Suppressor macrophage treated with lipopolysaccharide for 1 hour (primary cell): ENCODE measurements at places on chromosomes 3 and 15.

- DNase-seq: peak; percentile 51
These were observed 240.7 kb downstream of the SHOX2 start for GRCh38 chr3:157865352-157866000.

- no peak for DNase-seq
These were observed 243.4 kb upstream of the ZNF717 start for GRCh38 chr3:76028774-76029173.

DNA sequence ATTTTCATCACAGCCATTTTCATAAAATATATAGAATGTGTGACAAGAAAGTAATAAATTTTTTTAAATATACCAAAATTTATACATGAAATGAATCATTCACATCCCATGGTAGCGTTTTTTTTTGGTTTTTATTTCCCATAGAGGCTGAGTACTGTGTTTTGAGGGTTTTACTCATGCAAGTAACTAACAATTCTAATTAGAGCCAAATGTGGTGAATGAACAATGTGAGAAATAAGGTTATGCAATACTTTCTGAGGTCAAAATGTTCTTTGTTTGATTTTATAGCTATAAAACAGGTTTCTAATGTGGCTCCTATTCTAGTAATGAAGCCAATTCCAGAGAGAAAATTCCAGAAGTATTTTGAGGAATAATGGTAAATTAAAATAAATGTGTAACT is 386.8 kb downstream of the TBC1D5 start:
- DNase-seq: no peak

DNA sequence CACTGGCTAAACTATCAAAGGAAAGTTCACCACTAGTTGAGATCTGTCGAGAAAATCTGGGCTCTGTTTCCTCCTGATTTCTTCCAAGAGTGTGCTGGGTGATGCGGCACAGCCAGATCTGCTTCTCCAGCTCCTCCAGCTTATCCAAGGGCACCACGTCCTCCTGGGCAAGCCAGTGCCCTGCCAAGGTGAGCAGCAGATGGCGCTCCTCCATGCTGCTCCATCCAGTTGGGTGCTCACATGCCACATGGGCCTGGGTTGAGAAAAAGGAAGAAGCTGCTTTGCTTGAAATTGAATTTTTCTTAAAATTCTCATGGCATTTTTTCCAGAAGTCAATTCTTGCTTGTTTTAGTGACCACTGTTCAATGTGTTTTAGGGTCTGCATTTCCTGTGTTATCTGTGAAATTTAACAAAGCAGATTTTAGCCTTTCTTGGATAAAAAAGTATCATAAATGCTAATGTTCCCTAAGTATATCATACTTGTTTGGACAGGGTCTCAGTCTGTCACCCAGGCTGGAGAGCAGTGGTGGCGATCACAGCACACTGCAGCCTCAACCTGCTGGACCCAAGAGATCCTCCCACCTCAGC is 47.3 kb downstream of the EIF3J start:
- DNase-seq: peak; percentile 44

GRCh38 chr3:256501-256900 is 59.9 kb downstream of the CHL1 start:
- no peak for DNase-seq

DNA sequence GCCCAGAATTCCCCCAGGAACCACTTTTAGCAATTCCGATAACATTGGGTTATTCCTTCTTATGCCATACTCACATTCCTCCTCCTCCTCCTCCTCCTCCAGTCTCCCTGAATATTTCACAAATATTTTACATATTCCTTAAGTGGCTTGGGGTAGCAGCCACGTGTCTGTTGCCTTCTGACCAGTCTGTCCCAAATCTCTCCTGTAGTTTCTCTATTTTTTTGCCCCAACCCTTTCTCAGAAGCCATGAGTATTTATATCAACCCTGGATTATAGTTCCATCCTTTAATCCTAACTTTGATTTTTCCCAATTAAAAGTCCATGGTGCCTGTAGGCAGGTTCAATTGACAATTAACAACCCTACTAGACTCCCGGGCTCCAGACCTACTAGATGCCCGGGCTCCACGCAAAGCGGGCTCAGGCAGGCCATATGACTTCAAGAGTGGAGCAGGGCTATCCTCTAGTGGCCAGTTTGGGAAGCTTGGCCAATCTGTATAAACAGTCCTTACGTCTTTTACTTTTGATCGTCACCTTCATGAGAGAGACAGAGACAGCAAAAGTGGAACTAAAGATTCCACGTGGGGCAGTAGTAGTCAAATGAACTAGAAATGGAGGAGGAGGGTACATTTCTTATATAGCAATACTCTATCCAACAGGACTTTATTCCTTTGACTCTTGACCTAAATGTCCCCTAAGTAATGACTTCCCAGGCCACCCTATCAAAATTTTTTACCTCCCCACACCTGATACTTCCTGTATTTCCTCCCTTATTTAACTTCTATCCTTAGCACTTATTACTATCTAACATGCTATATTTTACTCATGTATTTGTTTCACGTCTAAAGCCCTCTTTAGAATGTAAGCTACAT is 69.7 kb downstream of the USF3 start:
- DNase-seq: peak; percentile 84

- DNase-seq: no peak
These were observed 29.1 kb upstream of the CHST2 start for GRCh38 chr3:143090486-143090885.

DNA sequence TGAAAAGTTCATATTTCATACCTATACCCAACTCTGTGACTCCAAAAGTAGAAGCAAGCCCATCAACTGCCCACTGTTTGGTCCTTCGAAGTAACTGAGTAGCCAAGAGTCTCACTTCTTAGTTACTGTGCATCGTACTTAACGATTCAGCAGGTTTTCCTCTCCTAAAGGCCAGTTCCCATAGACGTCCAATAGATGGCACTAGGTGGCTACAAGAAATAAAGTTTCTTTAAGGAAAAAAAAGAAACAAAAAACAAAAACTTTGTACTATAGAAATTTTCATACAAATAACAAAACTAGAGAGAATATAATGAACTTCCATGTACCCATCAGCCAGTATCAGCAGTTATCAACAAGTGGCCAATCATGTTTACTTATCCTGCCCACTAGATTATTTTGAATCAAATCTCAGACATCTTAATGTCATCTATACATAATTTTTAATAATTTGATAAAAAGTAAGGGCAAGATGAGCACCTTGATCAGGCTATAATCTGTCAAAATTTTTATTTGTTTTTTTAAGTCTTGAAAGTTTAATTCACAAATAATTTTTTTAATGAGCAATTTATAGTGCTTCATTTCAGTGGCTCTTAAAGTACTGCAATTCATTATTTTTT is 63.8 kb upstream of the ACP3 start:
- peak; percentile 85 for DNase-seq

DNA sequence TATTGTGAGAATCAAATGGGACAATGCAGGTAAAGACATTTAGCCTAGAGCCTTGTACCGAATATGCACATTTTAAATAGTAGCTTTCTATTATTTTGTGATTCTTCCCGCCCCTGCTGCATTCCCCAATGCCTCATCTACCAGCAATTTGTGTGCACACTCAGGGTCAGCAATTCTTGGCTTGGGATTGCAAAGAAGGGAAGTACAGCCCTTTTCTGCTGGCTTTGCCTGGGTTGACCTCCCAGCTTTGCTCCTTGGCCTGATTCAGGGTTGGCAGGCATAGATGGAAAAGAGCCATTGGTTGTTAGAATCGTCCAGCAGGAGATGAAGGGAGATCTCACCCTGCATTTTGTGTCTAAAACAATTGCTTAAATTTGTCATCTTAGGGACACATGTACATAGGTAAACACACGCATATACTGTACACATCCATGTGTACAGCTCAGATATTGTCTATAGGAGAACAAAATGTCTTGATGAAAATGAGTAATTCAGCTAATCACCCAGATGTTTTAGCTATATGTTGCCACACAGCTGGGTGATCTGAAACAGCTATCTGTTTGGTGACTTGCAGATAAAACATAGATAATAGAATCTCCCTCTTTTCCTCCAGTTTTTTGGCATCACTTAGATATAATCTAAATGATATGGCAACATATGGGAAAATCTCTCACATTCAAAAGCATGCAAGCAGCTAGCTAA is 340.9 kb upstream of the TBL1XR1 start:
- DNase-seq: peak; percentile 49

DNA sequence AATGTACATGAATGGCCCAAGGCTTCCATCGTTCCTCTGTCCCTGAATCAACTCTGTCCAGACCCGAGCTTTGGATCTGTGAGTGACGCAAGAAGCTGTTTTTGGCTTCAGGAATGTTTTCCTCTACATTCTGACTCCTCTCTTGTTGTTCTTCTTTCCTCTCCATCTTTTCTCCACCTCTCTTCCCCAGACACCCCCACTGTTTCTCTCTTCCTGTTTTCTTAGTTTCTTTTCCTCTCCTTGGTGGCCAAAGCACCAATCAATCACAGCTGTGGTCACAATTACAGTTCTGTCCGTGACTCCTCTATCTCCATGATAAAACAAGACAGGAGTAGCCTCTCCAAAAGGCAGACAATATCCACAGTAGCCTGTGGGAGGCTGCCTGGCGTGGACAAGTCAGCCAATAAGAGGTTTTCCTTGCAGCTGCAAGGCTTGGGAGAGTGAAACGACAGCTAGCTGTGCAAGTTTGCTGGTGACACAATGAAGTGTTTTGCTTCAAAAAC is 4.9 kb upstream of the TMEM212 start:
- DNase-seq: peak; percentile 75

DNA sequence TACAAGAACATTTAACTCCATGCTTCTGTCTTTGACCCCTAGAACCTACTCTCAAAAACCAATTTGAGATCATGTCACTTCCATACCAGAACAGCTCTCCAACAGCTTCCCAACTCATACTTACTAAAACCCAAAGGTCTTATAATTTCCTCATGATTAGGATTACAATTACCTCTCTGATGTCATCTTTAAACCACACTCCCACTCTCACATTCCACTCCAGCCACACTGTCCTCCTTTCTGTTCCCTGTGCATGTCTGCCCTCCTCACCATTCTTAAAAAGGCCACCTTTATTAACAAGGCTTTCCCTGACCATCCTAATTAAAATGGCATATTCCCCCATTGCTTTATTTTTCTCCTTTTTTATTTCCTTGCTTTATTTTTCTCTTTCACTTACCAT is 18.9 kb downstream of the PHC3 start:
- DNase-seq: peak; percentile 27

- peak; percentile 76 for DNase-seq
These were observed 6.6 kb downstream of the PARL start for GRCh38 chr3:183878071-183878470.

- no peak for DNase-seq
These were observed 19.1 kb upstream of the BNC1 start for GRCh38 chr15:83303535-83303934.

DNA sequence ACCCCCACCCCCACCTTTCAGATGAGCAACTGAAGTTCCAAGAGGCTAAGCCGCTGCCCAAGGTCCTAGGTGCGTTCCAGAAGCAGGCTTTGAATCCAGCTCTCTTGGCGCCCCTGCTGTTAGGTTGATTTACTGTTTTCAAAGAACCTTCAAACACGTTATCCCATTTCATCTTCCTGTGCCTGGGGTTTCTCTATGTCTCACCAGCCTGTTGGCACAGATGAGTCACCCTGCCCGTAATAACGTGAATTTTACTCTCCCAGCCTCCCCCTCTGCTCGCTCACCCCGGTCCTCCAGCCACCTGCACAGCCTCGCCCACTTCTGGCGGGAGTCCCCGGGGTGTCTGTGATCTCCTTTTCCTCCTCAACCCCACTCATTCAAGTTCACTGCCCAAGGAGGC is 13.0 kb upstream of the TSEN2 start:
- peak; percentile 66 for DNase-seq

GRCh38 chr3:71056327-71056726 is 527.2 kb downstream of the FOXP1 start:
- DNase-seq: peak; percentile 29

- no peak for DNase-seq
These were observed 241.4 kb downstream of the PTPRG start for GRCh38 chr3:61802772-61803171.

- DNase-seq: no peak
These were observed 4.8 kb upstream of the CCR5 start for GRCh38 chr3:46365737-46366524.

- peak; percentile 68 for DNase-seq
These were observed 56.9 kb downstream of the LRCH3 start for GRCh38 chr3:197847866-197848401.

DNA sequence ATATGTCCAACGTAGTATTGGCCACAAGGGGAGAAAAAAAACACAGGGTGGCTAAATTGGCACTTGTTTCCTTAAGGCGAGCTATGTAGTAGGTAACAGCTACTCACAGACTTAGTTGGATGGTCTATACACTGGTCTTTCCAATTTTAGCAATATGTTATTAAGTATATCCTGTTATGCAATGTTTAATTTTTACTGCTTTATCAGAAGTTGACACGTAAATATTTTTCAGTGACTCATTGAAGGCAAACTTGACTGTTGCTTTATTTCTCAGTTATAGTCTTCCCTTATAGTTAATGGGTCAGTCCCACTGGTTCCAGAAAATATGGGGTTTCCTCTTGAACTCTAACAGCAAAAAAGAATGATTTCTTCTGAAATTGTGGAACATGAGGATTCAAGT is 46.5 kb downstream of the ADPGK start:
- peak; percentile 13 for DNase-seq

GRCh38 chr15:68047826-68048225 is 6.3 kb upstream of the PIAS1 start:
- DNase-seq: no peak

GRCh38 chr15:100806157-100806556 is 73.5 kb upstream of the ALDH1A3 start:
- DNase-seq: no peak

DNA sequence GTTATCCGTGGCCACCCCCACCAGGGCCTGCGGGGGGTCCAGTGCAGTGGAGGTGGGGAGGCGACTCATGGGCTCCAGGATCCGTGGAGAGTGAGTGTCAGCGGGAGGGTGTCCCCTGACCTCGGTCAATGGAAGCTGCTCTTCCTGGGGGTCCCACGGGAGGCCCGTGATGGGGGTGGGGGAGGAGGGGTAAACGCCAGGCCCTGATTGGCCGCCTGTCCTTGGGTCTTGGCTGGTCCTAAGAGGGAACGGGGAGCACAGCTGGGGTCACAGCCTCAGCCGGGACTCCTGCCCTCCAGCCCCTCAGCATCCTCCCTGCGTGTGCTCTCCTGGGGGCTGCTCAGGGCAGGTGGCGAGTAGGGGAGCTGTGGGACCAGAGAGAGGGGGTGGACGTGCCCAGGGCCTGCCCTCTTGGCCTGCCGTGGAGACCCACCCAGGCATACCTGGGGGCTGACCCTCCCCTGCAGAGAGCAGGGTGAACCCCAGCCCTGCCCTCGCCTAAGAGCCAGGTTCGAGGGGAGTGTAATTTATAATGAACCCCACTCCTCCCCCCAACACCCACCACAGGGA is 184.6 kb downstream of the GOLGA6L6 start:
- DNase-seq: no peak

- DNase-seq: peak; percentile 55
These were observed 91.5 kb upstream of the CHD2 start for GRCh38 chr15:92808598-92809063.

DNA sequence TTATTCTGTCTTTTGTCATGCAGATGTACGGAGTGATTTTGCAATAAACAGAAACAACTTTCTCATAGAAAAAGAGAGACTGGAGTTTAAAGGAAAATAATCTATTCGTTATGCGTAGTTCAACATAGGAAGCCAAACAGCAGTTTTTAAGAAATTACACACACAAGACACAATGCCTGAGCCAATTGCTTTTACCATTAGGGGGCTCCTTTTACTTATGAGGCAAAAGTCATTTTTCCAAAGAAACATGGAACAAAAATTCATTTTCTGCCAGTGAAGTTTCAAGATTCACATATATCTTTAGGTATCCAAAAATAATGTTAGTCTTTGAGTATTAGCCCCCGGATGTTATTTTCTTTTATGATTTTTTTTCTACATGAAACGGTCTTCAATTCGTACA is 10.7 kb downstream of the CNTN6 start:
- no peak for DNase-seq
